Right ventricle myocardium inferior (tissue), 1 donor: ENCODE measurements at places on chromosomes 4 and X.

DNA sequence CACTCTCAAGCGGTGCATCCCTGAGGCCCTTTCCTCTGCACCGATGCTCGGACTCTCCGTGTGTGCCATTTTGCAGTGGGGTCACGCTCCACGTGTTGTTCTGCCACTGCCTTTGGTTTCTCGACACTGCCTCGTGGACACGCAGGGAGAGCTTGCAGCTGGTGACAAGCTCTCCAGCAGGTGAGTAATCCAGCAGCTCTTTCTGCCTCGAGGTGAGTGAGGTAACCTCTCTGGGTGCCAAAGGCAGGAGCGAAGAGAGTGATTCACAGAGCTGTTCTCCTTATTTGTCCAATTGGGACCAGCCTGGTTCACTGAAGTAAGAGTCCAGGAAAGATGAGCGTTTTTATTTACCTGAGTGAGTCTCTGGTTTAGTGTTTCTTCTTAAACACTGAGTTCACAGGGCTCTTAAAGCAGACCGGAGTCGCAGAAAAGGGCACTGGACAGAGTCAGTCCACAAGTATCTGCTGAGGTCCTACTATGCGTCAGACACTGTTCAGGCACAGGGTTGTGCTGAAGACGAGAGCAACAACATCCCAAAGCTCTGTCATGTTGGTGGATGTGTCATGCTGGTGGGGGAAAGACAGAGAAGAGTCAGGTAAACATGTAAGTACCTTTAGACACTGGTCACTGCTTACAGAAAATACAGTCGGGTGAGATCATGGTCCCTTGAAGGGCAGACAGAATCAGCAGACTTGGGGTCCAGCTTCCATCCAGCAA is 61.8 kb downstream of the FHDC1 start:
- no peak for DNase-seq

GRCh38 chr4:8350352-8350751 is 80.8 kb downstream of the HTRA3 start:
- no peak for DNase-seq

GRCh38 chr4:109662116-109662515 is 41.1 kb downstream of the CASP6 start:
- no peak for DNase-seq

DNA sequence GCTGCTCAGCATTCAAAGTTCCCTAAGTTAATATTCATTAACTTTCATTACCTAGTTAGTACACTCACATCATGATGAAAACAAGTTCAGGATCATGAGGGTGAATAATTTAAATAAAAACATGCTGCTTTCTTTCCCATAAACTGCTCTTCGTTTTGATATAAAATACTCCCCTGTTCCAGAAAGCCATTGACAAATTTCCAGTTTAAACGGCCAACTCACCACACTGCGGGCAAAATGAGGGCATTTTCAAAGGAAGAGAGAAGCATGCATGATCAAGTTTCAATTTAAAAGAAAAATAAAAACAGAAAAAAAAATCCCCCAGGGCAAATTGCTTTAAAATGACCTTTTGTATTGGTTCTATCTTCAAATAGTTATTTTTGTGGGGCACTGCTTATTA is 69.6 kb downstream of the EPHA5 start:
- no peak for DNase-seq

GRCh38 chr4:130393231-130393630 is 1297.3 kb downstream of the C4orf33 start:
- no peak for DNase-seq

DNA sequence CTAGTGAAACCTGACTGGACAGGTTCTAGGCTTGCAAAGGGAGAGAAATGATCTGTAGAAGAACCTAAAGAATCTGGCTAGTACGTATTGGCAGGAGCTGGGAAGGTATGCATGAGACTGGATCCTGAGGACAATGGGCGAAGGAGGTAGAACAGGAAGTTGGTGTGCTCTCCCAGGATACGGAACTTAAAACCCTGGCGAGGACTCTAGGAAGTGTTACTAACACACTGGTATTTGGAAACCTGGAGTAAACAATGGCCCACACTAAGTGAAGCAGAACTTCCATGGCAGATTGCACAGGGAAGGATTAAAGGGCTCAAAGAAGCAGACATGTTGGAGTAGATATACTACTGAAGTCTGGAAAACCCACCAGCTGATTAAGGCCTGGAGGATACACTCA is 9.1 kb downstream of the SYN1 start:
- DNase-seq = no peak

DNA sequence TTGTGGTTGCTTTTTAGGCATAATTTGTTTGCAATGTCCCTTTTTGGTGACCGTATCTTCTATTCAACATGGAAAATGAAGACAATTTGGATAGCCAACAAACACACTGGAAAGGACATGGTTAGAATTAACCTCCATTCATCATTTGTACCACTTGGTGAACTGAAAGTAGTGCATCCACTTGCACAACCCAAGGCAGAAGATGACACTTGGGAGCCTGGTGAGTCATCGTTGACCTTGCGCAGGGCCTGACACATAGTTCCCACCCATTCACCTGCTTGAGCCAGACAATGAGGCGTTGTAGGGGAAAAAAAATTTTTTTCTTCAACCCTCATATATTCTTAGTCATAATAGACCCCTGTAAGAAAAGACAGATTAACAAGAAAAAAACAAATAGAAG is 32.4 kb downstream of the EGF start:
- no peak for DNase-seq

DNA sequence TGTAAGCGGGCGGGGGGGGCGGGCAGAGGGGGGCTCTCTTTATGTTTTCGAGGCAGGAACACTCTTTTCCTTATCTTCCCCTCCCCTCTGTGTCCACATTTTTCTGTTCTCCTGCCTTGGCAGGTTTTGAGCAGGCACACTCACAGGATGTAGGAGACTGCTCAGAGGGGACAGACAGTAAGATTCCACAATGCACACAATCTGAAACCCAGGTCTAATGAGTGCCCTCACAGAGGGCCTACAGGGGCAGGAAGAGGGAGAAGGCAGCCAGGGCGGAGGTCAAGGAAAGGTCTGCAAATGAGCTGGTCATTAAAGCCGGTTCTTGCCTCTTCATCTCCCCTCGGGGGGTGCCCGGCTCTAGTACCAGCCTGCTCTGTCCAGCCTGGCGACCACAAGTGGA is 106.1 kb upstream of the ATP6AP2 start:
- no peak for DNase-seq

GRCh38 chr4:121370729-121371325 is 10.0 kb downstream of the QRFPR start:
- no peak for DNase-seq

DNA sequence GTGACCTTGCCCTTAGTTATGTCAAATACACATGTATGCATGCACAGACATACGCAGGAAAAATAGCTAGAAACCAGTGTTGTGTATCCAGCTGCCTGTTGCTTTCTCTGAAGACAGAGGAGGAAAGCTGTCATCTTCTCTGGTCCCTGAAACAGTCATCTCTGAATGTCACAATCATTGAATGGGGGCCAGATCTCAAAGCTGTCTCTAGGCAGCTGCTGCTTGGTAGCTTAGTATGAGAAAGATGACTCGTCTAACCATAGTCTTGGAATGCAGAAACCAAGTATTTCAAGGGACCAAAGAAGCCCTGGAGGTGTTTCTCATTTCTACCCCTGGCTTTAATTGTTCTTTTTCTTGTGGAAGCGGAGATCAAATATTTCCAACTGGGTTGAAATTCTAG is 4.0 kb downstream of the GRIA3 start:
- no peak for DNase-seq

DNA sequence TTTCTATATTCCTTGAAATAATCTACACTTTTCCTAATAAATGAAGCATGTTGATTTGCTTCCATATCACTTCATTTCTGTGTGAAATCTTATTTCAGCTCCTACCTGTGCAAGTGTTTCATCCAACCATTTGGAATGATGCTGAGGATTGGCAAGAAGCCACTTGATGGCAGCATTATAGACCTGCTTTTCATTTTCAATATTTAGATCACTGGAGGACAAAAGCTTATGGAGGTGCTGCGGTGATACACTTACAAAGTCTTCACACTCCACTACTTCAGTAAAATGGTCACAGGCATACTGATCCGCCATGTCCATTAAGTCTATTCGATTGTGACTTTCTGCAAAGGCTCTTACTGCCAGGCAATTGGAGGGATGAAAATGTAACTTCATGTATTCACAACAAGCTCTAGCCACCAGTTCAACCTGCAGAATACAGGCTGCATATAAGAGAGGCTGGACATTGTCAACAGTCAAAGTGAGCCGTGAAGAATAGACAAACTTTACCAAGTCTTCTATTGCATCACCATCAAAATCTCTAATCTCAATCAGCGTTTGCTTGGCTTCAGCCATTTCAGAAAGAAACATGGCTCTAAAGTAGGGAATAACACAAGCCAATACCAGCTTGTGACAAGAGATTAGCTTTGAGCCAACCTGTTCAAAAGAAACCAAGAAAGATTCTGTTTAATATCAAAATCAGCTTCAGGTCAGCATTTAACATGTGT is 35.1 kb downstream of the KLHL8 start:
- no peak for DNase-seq

GRCh38 chr4:51906167-51906958 is 63.4 kb downstream of the DCUN1D4 start:
- no peak for DNase-seq

DNA sequence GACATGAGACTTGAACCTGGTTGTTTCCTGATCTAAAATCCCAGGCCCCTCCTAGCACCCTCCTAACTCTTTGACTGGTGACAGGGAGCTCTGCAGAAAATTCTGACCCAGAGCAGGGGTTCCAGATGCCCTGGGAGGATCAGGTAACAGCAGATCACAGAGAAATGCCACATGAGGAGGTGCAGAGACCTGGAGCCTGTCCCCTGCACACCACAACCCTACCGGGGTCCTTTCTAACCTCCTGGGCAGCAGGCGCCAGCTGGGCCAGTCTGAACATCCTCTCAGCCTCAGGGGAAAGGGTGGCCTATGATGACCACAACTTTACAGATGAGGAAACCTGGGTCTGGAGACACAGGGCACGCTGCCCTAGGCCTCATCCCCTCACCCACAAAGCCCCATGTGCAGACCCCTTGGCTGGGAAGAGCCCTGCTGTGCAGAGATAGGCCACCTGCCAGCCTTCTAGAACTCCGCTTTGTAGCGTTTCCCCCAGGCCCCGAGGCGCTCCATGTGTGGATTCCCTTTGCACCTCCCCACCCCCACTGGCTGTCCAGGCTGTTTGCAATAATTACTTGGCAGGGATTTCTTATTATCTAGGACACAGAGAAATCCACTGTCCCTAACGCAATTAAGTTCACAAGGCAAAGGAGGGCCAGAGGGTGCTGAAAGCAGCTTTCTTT is 36.5 kb downstream of the WDR1 start:
- DNase-seq = no peak
